ENCODE measurements at places on chromosomes 16 and 17. TPM values are rescaled to one million over a fixed set of nuclear protein-coding genes. Genes with fewer than 3 reads are reported as not detected.

- peak; percentile 48 for DNase-seq
These were observed 12.2 kb upstream of the METRNL start for GRCh38 chr17:83067071-83067717.

DNA sequence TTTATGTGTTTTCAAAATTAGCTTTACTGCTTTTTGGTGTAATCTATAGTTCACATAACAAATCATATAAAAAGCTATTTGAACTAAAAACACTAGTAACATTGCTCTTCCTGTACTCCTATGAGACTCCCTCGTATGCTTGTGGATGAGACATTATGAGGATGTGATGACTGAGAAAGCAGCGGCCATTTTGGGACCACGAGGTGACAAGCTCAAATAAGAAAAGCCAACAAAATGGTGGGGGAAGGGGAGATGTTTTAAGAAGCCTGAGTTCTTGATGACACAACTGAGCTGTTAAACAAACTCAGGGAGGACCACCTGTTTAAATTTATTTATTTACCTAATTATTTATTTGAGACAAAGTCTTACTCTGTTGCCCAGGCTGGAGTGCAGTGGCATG lies 4.5 kb downstream of the CCL18 start:
- no peak for DNase-seq

DNA sequence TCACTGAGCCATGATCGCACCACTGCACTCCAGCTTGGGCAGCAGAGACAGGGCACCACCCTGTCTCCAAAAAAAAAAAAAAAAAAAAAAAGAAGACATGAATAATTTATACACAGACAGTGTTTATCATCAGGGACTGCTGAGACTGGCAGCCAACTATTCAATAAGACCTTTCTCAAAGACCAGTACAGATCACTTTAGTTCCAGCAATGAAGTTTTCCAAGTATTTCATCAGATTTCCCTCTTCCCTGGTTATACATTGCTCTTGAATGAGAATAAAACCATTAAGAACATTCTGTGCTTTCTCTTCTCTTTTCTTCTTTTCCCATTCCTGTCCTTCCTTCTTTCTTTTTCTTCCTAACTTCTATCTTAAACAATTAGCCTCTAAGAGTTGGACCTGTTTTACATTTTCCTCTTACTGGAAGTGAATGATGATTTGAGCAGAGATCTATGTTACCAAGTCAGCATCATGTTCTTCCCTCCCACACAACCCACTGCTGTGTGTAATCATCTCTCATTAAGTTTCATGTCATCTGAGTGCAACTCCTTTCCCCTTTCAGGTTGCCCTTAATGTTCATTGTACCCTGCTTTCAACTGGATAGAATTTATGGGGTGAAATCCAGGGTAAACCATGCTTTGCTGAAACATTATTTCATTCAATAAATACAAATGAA lies 35.9 kb upstream of the SMIM36 start:
- DNase-seq, result no peak

CACNA1G gene
- not detected for polyA plus RNA-seq

DLX3 gene
- polyA plus RNA-seq, result 0.41 TPM

ACE gene
- 0.72 TPM for polyA plus RNA-seq

GRCh38 chr17:2867441-2868424 lies 71.5 kb downstream of the RAP1GAP2 start:
- DNase-seq, result no peak

FBF1 gene
- 1.0 TPM for polyA plus RNA-seq

SNF8 gene
- polyA plus RNA-seq, result 148 TPM

- DNase-seq, result no peak
These were observed 329.6 kb downstream of the SEC14L1 start for GRCh38 chr17:77470330-77470786.

DNA sequence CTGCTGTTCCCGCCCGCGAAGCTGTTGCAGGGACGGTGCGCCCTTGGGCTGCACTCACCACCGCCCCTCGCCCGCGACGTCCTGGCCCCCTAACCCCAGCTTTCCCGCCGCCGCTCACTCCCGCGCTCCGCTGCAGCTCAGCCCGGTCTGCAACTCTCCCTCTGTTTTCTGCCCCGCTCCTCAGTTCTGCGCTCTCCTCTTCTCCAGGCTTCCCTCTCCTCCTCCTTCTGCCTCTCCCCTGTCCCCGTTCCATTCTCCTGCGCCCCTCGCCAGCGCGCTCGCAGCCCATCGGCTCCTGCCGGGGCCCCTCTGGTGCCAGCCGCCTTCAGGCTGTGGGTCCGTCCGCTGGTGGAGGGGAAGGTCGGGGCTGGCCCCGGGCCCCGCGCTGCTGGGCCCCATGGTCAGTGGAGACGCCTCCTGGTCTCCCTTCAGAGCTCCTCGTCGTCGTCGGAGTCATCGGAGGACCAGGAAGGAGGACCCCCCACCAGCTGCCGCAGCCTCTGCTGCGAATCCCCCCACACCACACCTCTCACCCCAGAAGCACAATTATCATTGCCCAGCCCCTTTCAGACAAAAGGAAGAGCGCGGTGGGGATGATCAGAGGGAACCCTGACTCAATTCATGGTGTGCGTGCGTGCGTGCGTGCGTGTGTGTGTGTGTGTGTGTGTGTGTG lies 223.2 kb upstream of the FOXF1 start:
- DNase-seq, result no peak

DNA sequence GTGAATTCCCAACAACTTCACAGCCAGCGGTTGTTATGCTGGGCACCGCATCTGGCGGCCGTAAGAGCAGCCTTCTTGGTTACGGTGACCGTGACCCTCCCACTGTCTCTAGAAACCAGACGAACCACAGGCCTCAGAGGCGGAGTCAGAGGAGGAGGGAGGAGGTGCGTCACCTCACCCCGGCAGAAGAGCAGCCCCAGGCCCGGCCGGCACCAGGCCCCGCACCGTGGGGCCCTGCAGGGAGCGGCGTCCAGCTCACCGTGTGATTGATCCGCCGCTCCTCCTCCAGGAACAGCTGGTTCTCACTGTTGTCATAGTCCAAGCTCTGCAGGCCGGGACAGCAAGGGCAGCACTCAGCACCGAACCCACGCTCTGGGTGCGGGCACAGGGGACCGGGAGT lies 13.7 kb downstream of the CLCN7 start:
- DNase-seq, result no peak

GRCh38 chr17:8459831-8460230 lies 24.1 kb downstream of the NDEL1 start:
- no peak for DNase-seq

GRCh38 chr16:65754820-65755691 lies 611.4 kb upstream of the CDH5 start:
- DNase-seq, result no peak

HOXB6 gene
- 4.1 TPM for polyA plus RNA-seq

- DNase-seq, result no peak
These were observed 16.2 kb upstream of the MRC2 start for GRCh38 chr17:62611292-62611691.

GGT6 gene
- polyA plus RNA-seq, result 3.5 TPM

KRT40 gene
- polyA plus RNA-seq, result not detected

ACSM3 gene
- 0.88 TPM for polyA plus RNA-seq

DNA sequence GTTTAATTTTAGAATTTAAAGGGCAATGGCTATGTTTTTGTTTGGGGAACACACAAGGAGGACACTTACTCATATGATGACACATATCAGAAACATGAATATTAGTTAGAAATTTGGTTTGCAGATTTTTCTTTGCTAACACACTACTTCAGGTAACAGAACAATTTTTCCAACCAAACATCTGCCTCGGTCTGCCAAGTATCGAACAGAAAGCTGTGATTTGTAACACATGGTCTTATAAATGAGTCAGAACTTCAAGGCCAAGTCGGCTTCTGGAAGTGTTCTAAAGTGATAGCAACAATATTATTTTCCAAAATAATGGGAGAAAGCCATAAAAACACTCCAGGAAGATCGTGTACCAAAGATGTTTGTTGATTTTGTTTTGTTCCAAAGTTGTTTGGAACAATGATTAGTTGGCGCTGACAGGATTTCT lies 75.9 kb upstream of the PMFBP1 start:
- no peak for DNase-seq

GRCh38 chr17:78538033-78538776 lies 39.0 kb downstream of the DNAH17 start:
- DNase-seq, result peak; percentile 7

DNA sequence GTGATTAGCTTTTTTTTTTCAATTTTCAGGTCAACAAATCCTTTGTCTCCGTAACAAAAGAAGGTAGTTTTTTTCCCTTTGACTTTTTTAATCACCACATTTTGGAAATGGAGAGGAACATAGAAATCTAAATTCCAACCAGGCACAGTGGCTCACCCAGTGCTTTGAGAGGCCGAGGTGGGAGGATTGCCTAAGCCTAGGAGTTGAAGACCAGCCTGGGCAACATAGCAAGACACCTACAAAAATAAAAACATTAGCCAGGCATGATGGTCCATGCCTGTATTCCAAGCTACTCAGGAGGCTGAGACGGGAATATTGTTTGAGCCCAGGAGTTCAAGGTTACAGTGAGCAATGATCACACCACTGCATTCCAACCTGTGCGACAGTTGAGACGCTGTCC lies 5.7 kb downstream of the PSMD7 start:
- no peak for DNase-seq

GRCh38 chr16:73215678-73216377 lies 167.9 kb upstream of the ZFHX3 start:
- no peak for DNase-seq

- DNase-seq, result no peak
These were observed 111.8 kb upstream of the NOG start for GRCh38 chr17:56481659-56482058.

FOXC2 gene
- polyA plus RNA-seq, result 22.8 TPM

DNA sequence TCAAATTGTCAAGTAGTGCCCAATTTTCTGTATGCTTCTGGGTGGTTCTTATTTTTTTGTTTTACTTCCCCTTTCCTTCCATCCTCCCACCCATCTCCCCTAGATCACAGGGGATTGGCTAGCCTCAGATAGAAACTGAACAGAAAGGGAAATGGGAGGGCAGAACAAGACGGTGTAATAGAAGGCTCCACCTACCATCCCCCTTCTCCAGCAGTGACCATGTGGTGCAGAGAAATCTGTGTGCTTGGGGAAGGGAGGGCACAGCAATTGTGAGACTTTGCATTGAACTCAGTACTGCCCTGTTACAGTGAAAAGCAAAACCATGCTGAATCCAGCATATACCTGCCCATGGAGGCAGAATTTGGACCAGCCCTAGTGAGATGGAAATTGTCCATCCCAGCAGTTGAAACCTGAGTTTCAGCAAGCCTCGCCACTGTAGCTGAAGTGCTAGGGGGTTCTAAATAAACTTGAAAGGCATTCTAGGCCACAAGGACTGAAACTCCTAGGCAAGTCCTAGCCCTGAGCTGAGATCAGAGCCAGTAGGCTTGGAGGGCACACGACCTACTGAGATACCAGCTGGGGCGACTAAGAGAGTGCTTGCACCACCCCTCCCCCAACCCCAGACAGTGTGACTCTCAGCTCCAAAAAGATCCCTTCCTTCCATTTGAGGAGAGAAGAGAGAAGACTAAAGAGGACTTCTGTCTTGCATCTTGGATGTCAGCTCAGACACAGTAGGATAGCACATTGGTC lies 5.2 kb downstream of the SLFN11 start:
- DNase-seq, result peak; percentile 55

- no peak for DNase-seq
These were observed 2.3 kb downstream of the FDXR start for GRCh38 chr17:74870512-74870911.
